ENCODE measurements at places on chromosomes 5 and 9.

GRCh38 chr5:157294407-157295091 is 28.6 kb downstream of the CYFIP2 start:
- no peak for DNase-seq

DNA sequence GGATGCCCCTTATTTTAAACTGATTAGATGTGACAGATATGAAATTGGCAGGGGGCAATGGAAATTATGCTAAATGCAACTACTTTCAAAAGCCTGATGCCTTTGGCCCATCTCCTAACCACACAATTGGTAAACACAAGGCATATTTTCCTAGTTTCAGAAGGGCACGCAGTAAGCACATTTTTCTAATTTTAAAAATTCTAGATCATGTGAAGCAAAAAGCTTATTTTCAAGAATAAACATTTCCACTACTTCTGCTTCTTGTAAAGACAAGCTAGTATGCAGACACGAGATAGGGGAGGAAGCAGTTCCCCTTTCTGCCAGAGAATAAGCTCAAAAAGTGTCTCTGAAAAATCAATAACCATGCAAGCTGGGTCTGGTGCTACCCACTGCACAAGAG is 67.7 kb downstream of the ABCA1 start:
- DNase-seq = no peak

DNA sequence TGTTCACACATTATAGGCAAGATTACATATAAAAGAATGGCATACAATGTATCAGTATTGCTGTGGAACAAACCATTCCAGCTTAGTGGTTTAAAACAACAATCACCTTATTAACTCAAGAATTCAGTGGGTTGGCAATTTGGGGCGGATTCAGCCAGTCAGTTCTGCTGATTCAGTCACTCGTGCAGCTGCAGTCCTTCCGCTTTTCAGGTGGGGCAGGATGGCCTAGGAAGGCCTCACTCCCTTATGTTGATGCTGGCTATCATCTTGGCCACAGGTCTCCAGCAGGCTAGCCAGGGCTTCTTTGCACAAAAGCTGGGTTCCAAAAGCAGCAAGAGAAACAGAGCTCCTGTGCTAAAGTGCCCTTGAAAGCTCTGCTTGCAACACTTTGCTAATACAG is 150.6 kb downstream of the MCTP1 start:
- DNase-seq = no peak

GRCh38 chr5:74186356-74187315 is 453.9 kb downstream of the ENC1 start:
- DNase-seq = peak; percentile 93

DNA sequence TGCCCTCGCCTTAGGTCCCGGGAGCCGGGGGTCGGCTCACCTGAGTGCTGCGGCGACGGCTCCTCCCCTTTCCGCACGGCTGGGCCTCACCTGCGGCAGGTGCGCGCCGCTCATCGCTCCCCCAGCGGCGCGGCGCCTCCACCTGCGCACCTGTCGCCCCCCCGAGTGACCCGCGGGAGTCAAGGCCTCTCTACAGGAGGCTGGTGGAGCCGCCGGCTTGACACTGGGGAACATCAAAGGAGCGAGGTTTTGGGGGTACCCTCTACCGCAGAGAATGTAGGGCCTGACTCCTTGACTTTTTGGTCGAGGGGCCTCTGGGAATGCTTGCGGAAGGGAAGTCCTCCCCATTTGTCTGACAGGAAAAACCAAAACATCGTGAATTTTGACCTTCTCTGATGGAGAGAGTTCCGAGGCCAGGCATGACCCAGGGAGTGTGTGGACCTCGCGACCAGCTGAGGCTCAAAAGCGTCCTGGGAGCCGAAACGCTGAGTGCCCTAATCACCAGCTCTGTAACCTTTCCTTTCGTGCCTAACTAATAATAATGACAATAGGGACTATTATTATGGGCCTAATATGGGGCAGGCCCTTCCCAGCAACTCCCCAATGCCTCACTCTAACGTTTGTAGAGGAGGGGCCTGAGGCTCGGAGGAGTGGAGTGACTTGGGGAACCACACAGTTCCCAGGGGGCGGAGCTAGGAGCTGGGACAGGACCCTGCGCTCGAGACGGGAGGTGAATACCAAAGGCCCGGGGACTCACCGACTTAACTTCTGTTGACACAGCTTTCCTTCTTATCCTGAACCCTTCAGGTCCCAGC is 714 bp upstream of the IER5L start:
- DNase-seq = no peak

DNA sequence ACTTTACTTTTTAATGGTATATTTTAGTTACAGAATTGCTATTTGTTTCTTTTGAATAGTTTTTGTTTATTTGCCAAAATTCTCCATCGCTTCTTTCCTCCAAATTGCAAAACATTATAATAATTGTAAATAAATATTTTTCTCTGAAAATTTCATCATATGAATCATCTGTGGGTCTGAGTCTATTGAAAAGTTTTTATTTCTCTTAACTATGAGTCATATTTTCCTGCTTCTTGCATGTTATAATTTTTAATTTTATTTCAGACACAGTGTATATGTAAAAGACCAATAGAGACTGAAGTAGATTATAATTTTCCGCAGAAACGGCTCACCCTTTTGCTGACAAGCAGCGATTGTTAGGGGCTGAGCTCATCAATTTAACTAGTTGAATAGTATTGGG is 279.1 kb upstream of the IL12B start:
- no peak for DNase-seq
